Pancreas (tissue), 10 donors: ENCODE measurements at places on chromosomes 2 and 18. TPM values are rescaled to one million over a fixed set of nuclear protein-coding genes. Genes with fewer than 3 reads are reported as not detected.

Gene ERMN
- 0.15 TPM for polyA plus RNA-seq

Gene HRH4
- not detected for polyA plus RNA-seq

Gene CHRNG
- not detected for polyA plus RNA-seq

Gene ADCYAP1
- 4.7 TPM for polyA plus RNA-seq

Gene GPR45
- polyA plus RNA-seq = not detected

Gene OTOF
- 0.19 TPM for polyA plus RNA-seq

Gene STARD7
- 21.7 TPM for polyA plus RNA-seq

Gene APLF
- 1.1 TPM for polyA plus RNA-seq

Gene FEV
- polyA plus RNA-seq = 32.6 TPM

Gene CTNNA2
- polyA plus RNA-seq = 0.57 TPM

Gene ARID5A
- polyA plus RNA-seq = 13.7 TPM

Gene TRABD2A
- 0.27 TPM for polyA plus RNA-seq

Gene OTOS
- not detected for polyA plus RNA-seq

Gene GCA
- 18.1 TPM for polyA plus RNA-seq

Gene ACADL
- polyA plus RNA-seq = 27.7 TPM

Gene CCDC148
- polyA plus RNA-seq = 0.57 TPM

Gene TUBA3E
- polyA plus RNA-seq = 0.11 TPM

Gene GATA6
- 15.4 TPM for polyA plus RNA-seq

Gene PTPN2
- polyA plus RNA-seq = 22.8 TPM

Gene GPR155
- 2.4 TPM for polyA plus RNA-seq

Gene CDCA7
- 0.34 TPM for polyA plus RNA-seq

Gene CXCR1
- polyA plus RNA-seq = 0.08 TPM

Gene YES1
- 11.4 TPM for polyA plus RNA-seq

Gene GPR75
- 1.5 TPM for polyA plus RNA-seq

Gene GREB1L
- polyA plus RNA-seq = 0.23 TPM

Gene ALK
- polyA plus RNA-seq = 0.05 TPM

Gene INSIG2
- 7.9 TPM for polyA plus RNA-seq
